SJCRH30 (cell line): ENCODE measurements at places on chromosomes 6 and 20.

DNA sequence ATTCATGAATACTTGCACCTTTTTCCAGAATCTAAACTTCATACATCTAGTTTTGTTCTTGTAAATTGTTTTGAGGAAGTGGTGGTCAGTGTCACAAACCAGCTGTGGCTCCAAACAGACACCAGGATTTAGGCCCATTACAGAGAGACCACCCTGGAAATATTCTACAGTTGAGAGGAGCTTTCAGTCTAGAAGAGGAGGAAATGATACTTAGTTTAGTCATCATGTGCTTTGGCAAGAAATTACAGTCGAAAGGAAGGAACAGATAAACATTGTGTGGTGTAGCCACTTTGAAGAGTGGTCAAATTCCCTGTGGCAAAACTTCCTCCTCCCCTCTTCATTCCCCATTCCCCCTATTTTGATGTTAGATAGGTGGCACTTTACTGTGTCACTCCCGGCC is 15.7 kb downstream of the DCBLD1 start:
- DNase-seq: peak; percentile 73

GRCh38 chr6:16933961-16934360 is 167.9 kb upstream of the STMND1 start:
- DNase-seq: no peak

GRCh38 chr6:106743612-106744011 is 114.2 kb downstream of the QRSL1 start:
- DNase-seq: no peak

DNA sequence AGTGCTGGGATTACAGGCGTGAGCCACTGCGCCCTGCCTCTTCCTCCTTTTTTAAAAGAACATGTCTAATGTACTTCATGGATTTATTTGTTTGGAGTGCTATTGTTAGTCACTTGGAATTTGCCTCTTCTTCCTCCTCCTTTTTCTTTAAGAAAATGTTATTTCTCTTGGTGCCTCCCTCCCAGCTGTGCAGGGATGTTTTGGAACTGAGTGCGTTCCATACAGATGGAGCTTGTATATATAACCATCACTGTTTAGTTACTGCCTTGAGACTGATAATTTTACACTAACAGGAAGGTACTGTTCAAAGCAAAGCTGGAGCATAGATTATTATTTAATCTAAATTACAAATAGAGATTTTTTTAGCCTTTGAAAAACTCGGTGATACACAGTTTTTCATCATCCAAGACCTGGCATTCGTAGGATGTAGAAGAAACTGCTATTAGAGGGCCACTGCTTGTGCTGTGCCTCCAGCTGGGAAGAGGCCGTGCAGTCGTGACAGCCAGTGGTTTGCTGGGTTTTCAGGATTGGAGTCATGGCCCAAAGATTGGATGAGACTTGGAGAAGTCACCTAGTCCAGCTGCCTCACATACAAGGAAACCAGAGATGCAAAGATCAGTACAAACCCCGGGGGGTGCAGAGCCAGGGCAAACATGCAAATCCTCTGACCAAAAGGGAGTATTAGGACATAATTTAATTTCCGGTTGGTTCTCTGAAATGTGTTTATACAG is 123.1 kb downstream of the PLEKHG1 start:
- DNase-seq: no peak

DNA sequence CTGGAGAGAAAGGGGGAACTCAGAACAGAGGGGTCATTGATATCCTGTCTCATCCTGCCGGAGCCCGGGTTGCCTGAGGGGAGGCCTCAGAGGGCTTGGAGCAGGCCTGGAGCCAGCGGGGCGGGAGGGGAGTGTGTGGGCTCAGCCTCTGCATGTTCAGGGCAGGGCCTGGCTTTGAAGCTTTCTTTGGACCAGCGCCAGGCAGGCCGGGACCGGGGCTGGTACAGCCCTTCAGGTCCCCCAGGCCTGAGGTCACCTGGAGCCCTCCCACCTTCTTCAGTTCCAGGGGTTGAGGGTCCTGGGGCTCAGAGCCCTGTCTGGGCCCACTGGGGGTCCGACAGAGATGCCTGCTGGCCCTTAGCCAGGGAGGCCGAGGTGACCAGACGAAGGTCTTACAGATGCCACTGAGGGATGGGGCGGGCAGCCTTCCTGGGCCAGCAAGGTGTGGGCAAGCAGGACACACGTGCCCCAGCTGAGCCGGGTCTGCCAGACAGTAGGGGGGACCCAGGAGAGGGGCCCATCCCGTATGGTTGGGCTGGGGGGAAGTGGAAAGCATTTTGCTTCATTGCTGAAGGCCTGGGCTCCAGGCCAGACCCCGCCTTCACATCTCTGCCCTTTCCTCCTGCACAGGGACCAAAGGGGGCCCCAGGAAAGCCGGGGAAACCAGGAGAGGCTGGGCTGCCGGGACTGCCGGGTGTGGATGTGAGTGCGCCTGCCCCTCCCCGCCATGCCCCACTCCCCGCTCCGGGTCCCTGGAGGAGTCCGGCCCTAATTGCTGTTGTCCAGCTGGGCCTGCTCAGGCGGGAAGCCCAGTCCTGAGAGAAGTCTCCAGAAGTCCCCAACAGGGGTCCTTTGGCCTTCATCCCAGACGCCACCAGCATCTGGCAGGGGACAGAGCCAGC is 2.0 kb downstream of the COL9A3 start:
- peak; percentile 99 for DNase-seq

- DNase-seq: peak; percentile 22
These were observed 85.3 kb upstream of the SCP2D1 start for GRCh38 chr20:18728165-18728869.

- no peak for DNase-seq
These were observed 415.6 kb upstream of the BTBD3 start for GRCh38 chr20:11502061-11502460.

- peak; percentile 17 for DNase-seq
These were observed 19.6 kb downstream of the SOBP start for GRCh38 chr6:107509506-107509905.

DNA sequence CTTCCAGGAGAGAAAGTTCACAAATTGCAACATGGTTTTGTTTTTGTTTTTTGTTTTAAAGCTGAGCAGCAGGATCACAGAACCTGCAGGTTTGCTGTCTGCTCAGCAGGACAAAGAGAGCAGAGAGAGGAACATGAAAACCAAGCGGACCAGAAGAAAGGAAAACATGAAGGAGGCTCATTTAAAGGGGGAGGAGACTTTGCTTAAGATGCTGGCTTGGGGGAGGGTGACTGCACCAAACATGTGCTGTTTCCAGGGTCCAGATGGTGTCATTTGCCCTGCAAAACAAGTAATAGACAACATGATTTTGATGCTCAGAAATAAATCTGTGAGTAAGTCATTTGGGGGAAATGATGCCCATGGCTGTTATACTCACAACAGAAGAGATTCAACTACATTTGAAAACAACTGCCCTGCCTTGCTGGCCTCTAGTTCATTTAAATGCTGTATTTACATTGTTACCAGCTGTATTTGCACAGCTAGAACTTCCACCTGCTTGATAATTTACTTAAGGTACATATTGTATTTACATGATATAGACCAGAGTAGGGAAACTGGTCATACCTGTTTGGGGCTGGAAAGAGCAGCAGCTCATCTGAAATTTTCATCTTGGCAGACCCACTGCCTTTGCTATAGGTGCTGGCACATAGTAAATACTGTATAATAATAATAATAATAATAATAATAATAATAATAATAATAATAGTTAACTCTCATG is 32.2 kb upstream of the CHD6 start:
- no peak for DNase-seq

DNA sequence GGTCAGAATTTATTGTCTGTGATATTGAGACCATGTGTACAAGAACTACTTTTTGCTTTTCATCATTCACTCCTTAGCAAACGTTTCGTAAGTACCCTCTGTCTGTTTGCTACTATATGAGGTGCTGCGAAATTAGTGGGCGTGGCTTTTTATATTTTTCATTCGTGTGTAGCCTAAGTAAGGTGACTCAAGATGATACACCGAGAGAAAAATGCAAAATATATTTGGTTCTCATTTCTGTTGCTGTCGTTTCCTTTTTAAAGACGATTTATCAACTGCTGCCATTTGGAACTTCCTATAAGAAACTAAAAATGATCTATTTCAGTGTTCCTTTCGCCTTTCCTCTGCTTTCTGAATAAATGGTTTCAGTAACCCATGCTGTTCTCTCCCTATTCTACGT is 61.2 kb downstream of the VAPB start:
- DNase-seq: no peak

- no peak for DNase-seq
These were observed 40.4 kb upstream of the KIF25 start for GRCh38 chr6:167956983-167957492.

GRCh38 chr20:6074145-6074561 is 20.3 kb upstream of the LRRN4 start:
- DNase-seq: no peak

- DNase-seq: no peak
These were observed 275.9 kb upstream of the PRND start for GRCh38 chr20:4445784-4446183.

DNA sequence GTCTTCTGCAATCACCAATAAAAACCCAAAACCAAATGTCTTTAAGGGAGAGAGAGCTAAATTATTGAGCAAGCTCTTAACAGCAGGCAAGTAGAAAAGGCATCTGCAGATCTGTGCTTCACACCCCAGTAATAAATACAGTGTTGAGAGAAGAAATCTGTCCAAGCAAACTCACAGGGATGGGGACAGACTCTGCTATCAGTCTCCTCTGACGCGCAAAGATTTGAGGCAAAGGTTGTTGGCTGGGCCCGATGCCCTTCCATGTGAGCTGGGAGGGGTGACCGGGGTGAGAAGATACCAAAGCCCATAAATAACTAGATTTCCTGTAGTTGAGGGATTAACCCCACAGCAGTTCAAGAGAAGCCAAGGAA is 315.2 kb upstream of the SOX4 start:
- DNase-seq: no peak

DNA sequence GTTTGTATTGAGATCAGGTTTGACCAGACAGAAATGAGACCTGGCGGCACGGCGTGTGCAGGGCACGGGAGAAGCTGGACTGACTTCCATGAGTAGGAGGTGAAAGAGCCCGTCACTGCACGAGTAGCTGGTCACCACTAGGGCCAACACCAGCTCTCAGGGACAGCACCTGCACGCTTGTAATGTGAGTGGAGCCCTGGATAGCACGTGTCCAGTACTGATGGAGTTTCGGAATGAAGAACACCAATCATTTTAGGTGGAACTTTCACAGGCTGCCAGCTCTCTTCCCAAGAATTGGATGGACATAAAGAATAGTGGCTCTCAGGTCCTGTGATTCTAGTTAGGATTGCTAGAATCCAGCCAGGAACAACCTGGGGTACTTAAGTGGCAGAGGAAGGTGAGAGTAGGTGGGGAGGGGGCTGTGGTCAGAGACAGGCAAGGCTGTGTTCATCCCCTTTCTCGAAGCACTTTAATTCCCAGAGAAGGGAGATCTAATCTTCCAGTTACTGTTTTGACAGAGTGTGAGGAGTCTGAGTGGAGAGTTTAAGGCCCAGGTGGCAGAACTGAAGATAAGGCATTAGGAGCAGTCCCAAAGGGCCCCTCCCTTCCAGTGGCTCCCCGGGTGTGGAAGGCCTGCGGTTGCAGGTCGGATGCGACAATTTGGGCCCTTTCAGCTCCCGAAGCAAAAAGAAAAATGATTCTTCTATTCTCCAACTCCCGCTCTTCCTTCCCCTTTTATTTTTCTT is 314.8 kb downstream of the QKI start:
- no peak for DNase-seq

GRCh38 chr20:39289316-39289715 is 327.2 kb downstream of the DHX35 start:
- no peak for DNase-seq
